Prostate gland (tissue), 2 donors: ENCODE measurements at places on chromosomes 4 and X.

- DNase-seq, result no peak
These were observed 110.1 kb upstream of the VEGFC start for GRCh38 chr4:176902710-176903323.

DNA sequence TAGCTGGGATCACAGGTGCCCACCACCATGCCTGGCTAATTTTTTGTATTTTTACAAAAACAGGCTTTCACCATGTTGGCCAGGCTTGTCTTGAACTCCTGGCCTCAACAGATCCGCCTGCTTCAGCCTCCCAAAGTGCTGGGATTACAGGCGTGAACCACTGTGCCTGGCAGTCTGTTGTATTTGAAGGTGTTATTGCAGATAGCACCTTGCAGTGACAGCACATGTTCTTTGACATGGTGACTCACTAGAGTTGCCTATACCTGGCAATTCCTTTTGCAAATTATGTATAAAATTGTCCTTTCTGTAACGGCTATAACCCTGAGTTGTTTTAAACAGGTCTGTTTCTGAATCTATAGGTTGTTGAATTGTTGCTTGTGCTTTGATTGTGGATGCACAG, 7.9 kb downstream of the OGT start:
- DNase-seq, result no peak

DNA sequence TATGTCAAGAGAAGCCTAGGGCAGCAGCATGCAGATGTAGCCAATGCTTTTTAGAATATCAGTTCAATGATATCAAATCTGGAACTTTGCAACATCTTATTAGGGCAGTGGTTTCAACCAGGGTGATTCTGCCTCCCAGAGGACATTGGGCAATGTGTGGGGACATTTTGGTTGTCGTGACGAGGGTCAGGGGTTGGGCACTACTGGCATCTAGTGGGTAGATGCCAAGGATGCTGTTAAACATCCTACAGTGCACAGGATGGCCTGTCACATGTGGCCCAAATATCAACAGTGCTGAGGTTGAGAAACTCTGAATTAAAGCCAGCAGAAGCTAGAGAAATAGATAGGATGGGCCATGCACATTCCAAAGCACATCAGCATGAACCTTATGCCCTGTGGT, 152.3 kb downstream of the AMELX start:
- no peak for DNase-seq

- no peak for DNase-seq
These were observed 60.9 kb downstream of the C4orf46 start for GRCh38 chr4:158610790-158611189.

GRCh38 chr4:150117094-150117493, 38.8 kb downstream of the DCLK2 start:
- no peak for DNase-seq

DNA sequence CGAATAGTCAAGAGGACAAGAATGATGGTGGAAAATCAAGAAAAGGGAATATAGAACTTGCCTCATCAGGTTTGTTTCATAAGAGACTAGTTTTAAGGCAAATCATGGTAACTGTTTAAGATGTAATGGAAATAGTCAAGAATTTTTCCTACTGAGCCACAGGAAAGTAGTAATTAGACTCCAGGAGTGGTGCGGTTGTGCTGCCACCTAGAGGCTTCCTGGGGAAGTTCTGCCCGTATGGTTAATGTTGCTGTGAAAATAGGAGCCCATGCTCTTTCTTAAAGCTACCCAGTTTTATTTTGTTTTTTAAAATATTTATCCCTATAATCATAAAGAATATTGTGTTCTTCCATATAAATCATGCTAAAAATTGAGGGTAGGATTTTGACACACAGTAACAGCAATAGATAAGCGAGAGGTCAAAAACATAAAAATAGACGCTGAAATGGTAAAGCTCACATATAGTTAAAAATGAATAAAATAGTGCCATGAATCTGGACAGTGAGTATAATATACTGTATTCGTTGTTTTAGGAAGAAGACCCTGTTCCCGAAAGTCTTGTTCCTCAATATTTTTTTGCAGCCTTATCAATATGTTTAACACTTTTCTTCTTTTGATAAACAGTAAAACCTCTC, 87.0 kb downstream of the PHOX2B start:
- DNase-seq, result peak; percentile 51

- no peak for DNase-seq
These were observed 62.4 kb upstream of the WDFY3 start for GRCh38 chr4:85028910-85029309.
